ENCODE measurements at places on chromosomes 3 and 15. TPM values are rescaled to one million over a fixed set of nuclear protein-coding genes. Genes with fewer than 3 reads are reported as not detected.

Gene MKRN3
- total RNA-seq: not detected

Gene ENTPD3
- total RNA-seq: 0.60 TPM

- H3K4me1 ChIP-seq: no peaks in the 10 kb centered on the region
- DNase-seq: no peak
- no peaks in the 10 kb centered on the region for H3K36me3 ChIP-seq
- no peaks in the 10 kb centered on the region for H3K27me3 ChIP-seq
- H3K27ac ChIP-seq: no peak overlapping the region
Observed at GRCh38 chr15:79769933-79770759, 126.7 kb downstream of the MTHFS start.

DNA sequence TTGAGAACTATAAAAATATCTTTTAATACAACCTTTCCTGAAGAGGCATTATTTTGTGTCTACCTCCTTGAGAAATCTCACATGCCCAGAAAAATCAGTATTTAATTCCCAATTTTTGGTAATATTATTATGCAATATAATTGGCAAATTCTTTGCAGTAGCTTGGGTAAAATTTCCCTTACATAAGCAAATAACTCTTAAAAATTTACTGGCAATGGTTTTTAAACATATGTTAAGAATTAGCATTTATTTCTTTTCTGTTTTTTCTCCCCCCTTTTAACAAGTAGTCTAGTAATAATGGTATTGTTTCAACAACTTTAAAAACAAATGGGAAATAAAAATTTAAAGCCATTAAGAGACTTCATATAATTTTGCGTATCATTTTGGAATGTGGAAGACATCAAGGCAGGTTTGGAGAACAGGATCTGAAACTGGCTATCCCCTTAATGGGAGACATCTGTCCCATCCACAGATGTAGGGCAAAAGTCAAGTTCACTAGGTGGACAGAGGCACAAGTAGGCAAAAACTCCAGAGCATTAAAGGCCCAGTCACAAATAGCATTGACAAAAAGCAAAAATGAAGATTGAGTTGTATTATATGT lies 89.6 kb upstream of the AADACL2 start:
- H3K36me3 ChIP-seq: no peaks in the 10 kb centered on the region
- no peak overlapping the region for H3K4me3 ChIP-seq
- no peak overlapping the region for H3K27ac ChIP-seq
- H3K27me3 ChIP-seq: no peaks in the 10 kb centered on the region

- no peaks in the 10 kb centered on the region for H3K36me3 ChIP-seq
- no peak overlapping the region for H3K27ac ChIP-seq
- no peak for DNase-seq
- H3K4me3 ChIP-seq: no peak overlapping the region
- no peaks in the 10 kb centered on the region for H3K27me3 ChIP-seq
- H3K4me1 ChIP-seq: no peaks in the 10 kb centered on the region
Observed at GRCh38 chr3:193556841-193557240, 2.1 kb upstream of the ATP13A4 start.

- H3K27ac ChIP-seq: peak overlapping the region; percentile 96
- no peaks in the 10 kb centered on the region for H3K27me3 ChIP-seq
- DNase-seq: no peak
Observed at GRCh38 chr3:18425641-18426257, 610 bp upstream of the SATB1 start.

GRCh38 chr15:38564557-38565286 lies at the start of gene RASGRP1:
Gene RASGRP1, minus strand, starts transcription at chr15:38564814. Its CDS starts 186 bp downstream, at chr15:38564628.
- H3K4me1 ChIP-seq: no peaks in the 10 kb centered on the region
- H3K36me3 ChIP-seq: no peaks in the 10 kb centered on the region
- H3K4me3 ChIP-seq: peak within 1 kb of the TSS; percentile 60
- H3K27ac ChIP-seq: no peak within 1 kb of the TSS
- H3K27me3 ChIP-seq: no peaks in the 10 kb centered on the region

DNA sequence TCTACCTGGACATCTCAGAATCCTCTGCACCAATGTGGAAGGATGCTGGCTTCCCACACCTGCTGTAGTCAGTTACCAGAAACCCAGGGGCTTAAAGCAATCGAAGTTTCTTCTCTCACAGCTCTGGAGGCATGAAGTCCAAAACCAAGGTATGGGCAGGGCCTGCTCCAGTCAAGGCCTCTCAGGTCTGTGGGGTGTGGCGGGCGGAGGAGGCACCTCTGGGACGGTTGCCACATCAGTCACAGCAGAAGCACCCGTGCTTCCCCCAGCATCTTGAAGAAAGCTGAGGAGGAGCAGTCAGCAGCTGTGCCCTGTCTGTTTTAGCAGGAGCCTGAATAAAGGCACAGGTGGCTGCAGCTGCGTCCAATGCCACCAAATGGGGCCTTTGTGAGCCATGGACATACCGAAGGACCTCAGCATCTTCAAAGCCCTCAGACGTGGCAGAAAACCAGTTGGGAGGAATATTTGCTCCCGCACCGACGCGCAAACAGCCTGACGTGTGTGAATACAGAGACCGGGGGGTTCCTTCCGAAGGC lies 68.9 kb downstream of the TFRC start:
- no peak for DNase-seq
- no peak overlapping the region for H3K4me3 ChIP-seq
- no peaks in the 10 kb centered on the region for H3K4me1 ChIP-seq
- no peak overlapping the region for H3K27ac ChIP-seq
- H3K36me3 ChIP-seq: no peaks in the 10 kb centered on the region

GRCh38 chr3:139292192-139292591 lies 51.6 kb upstream of the MRPS22 start:
- no peaks in the 10 kb centered on the region for H3K36me3 ChIP-seq
- no peak overlapping the region for H3K27ac ChIP-seq
- no peaks in the 10 kb centered on the region for H3K27me3 ChIP-seq
- H3K4me1 ChIP-seq: no peaks in the 10 kb centered on the region

GRCh38 chr15:101250873-101251829 lies 697 bp downstream of the CHSY1 start:
- H3K36me3 ChIP-seq: no peaks in the 10 kb centered on the region
- DNase-seq: no peak
- no peaks in the 10 kb centered on the region for H3K27me3 ChIP-seq
- peak overlapping the region; percentile 71 for H3K4me3 ChIP-seq
- H3K27ac ChIP-seq: peak overlapping the region; percentile 94

GRCh38 chr15:94327356-94327936 lies 96.1 kb downstream of the MCTP2 start:
- H3K27me3 ChIP-seq: no peaks in the 10 kb centered on the region
- H3K27ac ChIP-seq: no peak overlapping the region
- peak; percentile 33 for DNase-seq
- no peaks in the 10 kb centered on the region for H3K4me1 ChIP-seq
- H3K36me3 ChIP-seq: no peaks in the 10 kb centered on the region
- no peak overlapping the region for H3K4me3 ChIP-seq

Data from tibial nerve (tissue), 4 donors.